ENCODE measurements at places on chromosomes 2 and 18. TPM values are rescaled to one million over a fixed set of nuclear protein-coding genes. Genes with fewer than 3 reads are reported as not detected.

DNA sequence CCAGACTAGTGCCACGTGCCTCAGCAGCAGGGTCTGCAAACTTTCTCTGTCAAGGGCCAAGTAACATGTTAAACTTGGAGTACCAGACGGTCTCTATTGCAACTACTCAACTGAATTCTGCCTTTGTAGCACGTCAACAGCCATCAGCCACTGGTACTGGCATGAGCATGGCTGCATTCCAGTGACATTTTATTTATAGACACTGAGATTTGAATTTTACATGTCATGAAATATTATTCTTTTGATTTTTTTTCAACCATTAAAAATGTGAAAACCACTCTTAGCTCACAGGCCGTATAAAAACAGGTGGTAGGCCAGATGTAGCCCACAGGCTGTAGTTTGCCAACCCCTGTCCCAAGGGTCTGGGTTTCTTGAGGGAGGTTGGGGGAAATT, 199.7 kb downstream of the TPGS2 start:
- ATAC-seq: no peak

The RUFY4 gene
- total RNA-seq: not detected

DNA sequence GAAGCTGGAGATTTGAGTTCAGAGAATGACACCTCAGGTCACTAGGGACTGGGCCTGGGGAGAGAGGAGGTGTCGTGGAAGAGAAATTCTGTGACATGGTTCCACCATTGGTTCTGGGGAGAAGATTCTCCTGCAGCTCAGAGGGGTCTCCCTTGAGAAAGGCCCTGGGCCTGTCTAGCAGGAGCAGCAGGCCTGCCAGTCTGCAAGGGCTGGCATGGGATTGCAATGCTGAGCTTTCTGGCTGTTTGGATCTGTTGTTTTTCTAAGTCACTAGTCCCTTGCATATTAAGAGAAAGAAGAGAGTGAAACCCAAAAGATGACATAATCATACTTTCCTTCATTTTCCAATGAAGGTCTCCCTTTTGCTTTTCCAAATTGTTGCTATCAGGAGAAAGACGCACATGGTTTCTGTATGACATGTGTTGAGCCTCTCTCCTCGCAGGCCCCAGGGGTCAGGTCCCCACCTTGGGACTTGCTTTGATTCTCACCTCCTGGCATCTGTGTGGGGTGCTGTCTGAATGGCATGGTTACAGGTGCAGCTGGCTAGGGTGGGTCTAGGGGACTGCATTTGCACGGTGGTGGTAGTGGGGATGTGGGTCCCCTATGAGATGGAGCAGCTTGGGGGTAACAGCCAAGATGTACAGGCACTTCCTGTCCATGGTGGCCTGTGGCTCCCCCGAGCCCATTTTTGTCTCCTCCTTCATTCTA, 117.8 kb downstream of the GLI2 start:
- no peak for ATAC-seq

DNA sequence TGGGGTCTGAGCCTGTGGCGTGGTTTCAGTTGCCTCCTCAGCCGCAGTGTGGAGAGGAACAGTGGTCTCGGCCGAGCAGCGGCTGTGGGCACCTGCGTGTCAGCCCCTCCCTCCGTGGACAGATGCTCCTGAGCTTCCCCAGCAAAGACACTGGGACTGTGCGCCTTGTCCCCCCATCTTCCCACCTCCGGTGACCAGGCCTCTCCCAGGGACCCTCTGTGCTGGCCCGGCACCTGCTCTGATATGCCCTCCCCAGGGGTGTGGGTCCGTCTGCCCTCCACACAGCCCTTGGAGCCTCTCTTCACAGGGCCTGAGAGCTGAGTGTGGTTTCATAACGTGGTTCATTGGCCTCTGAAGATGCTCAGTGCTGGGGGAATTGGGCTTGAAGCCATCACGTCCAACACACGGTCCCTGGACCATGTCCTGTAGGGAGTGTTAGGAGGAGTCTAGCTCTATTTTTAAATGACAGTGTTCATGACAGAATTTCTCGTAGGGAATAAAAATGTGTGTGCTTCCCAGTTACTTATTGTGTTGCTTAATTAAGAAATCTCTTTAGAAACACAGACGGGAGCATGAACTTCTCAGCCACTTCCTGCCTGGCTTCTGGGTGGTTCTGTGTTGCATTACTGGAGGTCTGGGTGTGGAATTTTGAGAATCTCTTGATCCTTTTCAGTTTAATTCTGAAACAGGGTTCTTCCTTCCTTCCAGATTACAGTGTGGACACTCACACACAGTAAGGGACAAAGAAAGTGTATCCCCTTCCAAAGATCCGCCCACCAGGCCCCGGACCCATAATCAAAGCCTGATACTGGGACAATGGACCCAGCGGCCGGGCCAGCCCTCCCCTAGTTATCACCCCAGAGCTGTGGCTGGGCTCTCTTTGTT, 110.7 kb downstream of the NFATC1 start:
- peak; percentile 34 for ATAC-seq

DNA sequence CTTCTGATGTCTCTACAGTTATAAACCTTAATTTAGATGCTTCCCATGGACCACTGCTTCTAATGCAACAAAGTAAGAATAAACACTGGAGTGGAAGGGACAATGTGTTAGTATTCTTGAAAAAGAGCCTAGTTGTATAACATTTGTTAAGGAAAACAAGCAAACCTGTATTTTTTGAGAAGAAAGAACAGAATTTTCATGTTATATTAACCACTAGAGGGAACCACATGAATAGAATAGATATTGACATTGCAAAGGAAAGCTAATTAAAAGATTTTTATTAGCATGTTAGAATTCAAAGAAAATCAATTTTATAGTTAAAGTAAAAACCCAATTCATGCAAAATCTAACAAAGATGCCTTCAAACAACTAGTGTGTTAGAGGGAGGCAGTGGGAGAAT, 151.2 kb upstream of the BARD1 start:
- ATAC-seq: no peak

DNA sequence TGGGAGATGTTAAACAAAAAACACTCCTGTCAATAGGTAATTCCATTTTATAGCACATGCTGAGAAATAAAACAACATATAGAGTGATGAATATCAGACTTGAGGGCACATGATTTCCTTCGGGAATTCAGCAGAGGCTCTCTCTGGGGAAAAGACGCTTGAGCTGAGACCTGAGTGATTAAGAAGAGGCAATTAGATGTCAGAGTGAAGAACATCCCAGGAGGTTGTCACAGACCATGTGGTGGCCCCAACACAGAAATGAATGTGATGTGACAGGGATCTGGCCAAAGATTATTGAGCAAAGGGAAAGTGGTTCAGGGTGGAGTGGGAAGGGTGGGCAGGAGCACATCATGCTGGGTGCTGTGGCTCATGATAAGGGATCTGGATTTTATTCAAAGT, 254.7 kb downstream of the RAD51AP2 start:
- ATAC-seq: peak; percentile 96

GRCh38 chr2:142725386-142725785, 152.1 kb upstream of the KYNU start:
- ATAC-seq: no peak

- peak; percentile 73 for ATAC-seq
Measured at GRCh38 chr2:84435345-84436025, 23.6 kb downstream of the SUCLG1 start.

DNA sequence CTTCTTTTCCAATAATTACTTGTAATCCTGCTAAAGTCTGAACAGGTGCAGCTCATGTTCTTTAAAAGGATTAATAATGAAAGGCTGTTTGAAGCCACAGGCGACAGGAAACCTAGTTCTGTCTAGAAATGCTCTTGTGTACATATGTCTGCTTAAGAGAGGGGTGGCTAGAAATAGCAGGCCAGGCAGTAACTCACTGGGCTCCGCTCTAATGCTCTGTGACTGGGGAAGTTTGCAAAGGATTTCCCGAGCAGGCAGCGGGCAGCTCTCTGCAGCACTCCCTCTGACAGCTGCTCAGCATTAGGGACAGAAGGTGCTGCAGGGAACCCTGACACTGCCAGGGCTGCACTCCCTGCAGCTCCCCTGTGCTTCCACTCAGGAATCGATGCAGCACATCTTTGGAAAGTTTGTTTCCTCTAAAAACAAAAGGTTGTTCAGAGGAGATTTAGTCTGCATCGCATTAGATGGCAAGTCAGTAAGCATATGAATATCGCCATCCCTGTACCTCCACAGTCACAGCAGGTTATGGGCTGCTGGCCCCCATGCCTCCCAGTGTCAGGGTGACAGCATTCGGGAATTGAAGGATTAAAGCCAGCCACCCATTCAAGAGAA, 33.1 kb upstream of the TTC39C start:
- peak; percentile 59 for ATAC-seq

- ATAC-seq: peak; percentile 3
Measured at GRCh38 chr2:112483042-112483473, 1.1 kb downstream of the TTL start.

The DYNAP gene
- not detected for total RNA-seq

The CFAP221 gene
- 24.8 TPM for total RNA-seq

The GAREM2 gene
- 6.5 TPM for total RNA-seq

- ATAC-seq: peak; percentile 83
Measured at GRCh38 chr2:229407170-229407569, 136.1 kb upstream of the PID1 start.

DNA sequence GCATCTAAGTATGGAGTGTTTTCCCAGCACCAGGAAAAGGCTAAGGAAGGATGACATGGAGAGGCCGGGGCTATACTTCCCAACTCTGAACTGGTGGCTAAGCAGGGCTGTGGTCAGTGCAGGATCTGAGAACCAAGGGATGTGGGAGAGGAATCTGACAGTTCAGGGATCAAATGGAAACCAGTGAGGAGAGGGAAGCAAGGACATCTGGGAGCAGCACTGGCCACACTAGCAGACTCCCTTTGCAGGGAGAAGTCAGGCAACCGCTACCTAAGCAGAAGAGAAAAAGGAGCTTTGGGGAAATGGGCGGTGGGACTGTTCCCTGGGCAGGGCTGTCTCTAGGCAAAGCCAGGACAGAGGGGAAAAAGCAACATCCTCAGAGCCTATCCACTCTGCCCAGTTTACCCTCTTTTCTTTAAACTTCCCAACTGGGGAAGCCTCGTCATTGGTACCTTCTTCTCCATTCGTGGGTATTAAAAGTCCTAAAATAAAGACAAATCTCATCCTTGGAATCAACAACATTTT, 105.8 kb upstream of the MEIS1 start:
- ATAC-seq: no peak

The NCKAP5 gene
- total RNA-seq: 6.9 TPM

GRCh38 chr2:31698722-31699121, 118.0 kb upstream of the SRD5A2 start:
- ATAC-seq: no peak

DNA sequence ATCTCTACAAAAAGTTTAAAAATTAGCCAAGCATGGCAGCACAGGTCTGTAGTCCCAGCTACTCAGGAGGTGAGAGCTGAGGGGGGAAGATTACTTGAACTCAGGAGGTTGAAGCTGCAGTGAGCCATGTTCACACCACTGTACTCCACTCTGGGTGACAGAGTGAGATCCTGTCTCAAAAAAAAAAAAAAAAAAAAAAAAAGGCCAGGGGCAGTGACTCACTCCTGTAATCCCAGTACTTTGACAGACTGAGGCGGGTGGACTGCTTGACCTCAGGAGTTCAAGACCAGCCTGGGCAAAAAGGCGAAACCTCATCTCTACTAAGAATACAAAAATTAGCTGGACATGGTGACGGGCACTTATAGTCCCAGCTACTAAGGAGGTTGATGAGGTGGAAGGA, 37.0 kb downstream of the PUM2 start:
- no peak for ATAC-seq

The SNTG2 gene
- 1.3 TPM for total RNA-seq

GRCh38 chr2:191127235-191127634, 23.6 kb downstream of the STAT4 start:
- no peak for ATAC-seq

Data from motor neuron (in vitro differentiated cells).